ENCODE measurements at places on chromosomes 11 and 22. TPM values are rescaled to one million over a fixed set of nuclear protein-coding genes. Genes with fewer than 3 reads are reported as not detected.

Gene OMP
- not detected for total RNA-seq

Gene FUT4
- total RNA-seq, result 6.4 TPM

Gene ENTHD1
- not detected for total RNA-seq

DNA sequence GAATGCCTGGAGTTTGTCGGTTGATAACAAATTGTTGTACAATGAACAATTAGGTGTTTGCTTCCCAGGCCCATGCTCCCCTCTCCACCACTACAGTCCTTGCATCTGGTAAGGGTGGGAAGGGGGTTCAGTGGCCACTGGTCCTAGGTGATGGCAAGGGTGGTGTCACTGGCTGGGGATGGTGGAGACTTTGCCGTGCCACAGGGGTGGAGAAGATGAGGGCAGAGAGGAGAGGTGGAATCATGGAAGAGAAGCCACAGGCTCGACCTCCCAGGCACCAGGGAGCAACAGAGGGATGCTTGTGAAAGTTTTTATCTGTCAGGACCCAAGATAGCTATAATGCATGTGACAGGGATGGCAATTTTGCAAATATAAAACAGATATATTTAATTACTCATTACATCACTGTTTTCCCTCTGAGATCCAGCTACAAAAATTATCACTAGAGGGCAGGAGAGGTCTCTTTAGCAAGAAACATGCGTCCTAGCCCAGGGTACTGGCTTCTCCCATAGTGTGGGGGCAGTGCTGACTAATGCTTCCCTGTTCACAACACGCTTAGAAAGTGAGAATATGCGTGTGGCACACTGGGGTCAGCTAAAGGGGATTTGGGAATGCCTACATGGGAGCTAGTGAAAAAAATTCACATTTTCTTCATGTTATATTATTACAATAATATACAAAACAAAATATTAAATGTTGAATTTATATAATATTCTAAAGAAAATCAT is 49.0 kb upstream of the AMPD3 start:
- no peak overlapping the region for H3K4me3 ChIP-seq
- H3K27ac ChIP-seq, result no peak overlapping the region
- H3K4me1 ChIP-seq, result peaks cover 3% of the 10 kb centered on the region
- no peaks in the 10 kb centered on the region for H3K36me3 ChIP-seq

DNA sequence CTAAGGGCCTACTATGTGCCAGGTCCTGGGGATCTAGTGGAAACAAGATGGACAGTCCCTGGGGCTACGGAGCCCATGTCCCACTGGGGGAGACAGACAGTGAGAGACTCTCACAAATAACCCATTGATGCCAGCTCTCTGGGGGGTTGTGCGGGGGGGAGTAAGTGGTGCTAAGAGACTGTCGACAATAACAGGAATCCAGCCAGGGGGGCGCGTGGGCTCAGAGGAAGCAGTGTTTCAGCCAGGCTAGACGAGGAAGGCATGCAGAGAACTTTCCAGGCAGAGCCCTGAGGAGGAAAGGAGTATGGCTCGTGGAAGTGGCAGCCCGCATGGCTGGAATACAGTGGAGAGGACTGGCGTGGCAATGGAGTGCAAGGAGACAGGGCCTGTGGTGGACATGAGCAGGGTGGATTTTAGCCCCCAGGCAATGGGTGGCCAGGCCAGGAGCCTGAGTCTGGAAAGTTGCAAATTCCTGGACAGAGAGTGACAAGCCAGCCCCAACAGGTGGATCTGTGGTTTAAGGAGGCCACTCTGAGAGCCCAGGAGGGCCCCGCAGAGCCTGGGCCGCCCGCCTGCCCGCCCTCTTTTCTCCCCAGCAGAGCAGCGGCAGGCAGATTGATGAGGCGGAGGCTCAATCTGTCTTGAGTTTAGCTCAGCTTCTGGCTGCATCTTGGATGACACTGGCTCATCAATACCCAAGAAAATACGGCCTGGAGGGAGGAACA is 40.0 kb upstream of the TCF20 start:
- H3K4me1 ChIP-seq, result peaks cover 21% of the 10 kb centered on the region
- H3K27me3 ChIP-seq, result peaks cover 3% of the 10 kb centered on the region
- H3K27ac ChIP-seq, result no peak overlapping the region
- H3K36me3 ChIP-seq, result no peaks in the 10 kb centered on the region
- no peak overlapping the region for H3K4me3 ChIP-seq

- no peaks in the 10 kb centered on the region for H3K36me3 ChIP-seq
- DNase-seq, result no peak
- H3K4me3 ChIP-seq, result no peak overlapping the region
- H3K27me3 ChIP-seq, result no peaks in the 10 kb centered on the region
- no peaks in the 10 kb centered on the region for H3K4me1 ChIP-seq
These were observed 5.1 kb upstream of the KRTAP5-9 start for GRCh38 chr11:71542879-71543777.

DNA sequence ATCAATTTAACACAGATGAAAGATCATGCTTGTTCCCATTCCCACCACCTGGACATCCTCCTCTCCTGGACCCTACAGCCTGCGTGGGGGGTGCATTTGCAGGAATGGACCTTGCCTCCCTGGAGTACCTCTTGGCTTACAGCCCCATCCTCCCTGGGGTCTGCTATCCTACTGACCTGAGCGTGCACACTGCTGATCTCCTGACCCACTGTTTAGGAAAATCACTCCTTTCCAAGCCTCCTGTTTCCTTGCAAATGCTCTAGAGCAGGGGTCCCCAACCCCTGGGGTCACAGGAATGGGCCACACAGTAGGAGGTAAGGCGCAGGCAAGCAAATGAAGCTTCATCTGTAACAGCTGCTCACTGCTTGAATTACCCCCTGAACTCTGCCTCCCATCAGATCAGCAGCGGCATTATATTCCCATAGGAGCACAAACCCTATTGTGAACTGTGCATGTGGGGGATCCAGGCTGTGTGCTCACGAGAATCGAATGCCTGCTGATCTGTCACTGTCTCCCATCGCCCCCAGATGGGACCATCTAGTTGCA is 88.2 kb upstream of the SEPTIN5 start:
- no peaks in the 10 kb centered on the region for H3K36me3 ChIP-seq
- no peaks in the 10 kb centered on the region for H3K27me3 ChIP-seq
- DNase-seq, result peak; percentile 50
- no peak overlapping the region for H3K27ac ChIP-seq

- H3K36me3 ChIP-seq, result no peaks in the 10 kb centered on the region
- H3K4me1 ChIP-seq, result no peaks in the 10 kb centered on the region
- no peak overlapping the region for H3K27ac ChIP-seq
These were observed 41.2 kb downstream of the HEPHL1 start for GRCh38 chr11:94062360-94062759.

- peaks cover 19% of the 10 kb centered on the region for H3K4me1 ChIP-seq
- H3K4me3 ChIP-seq, result no peak overlapping the region
- no peaks in the 10 kb centered on the region for H3K27me3 ChIP-seq
- peaks cover 6% of the 10 kb centered on the region for H3K36me3 ChIP-seq
These were observed 60.4 kb downstream of the LARGE2 start for GRCh38 chr11:45982656-45983470.

GRCh38 chr22:38214302-38215056 is 12.7 kb downstream of the MAFF start:
- no peaks in the 10 kb centered on the region for H3K36me3 ChIP-seq
- no peaks in the 10 kb centered on the region for H3K27me3 ChIP-seq
- peak; percentile 83 for DNase-seq

GRCh38 chr22:36486619-36487384 is 5.4 kb upstream of the TXN2 start:
- no peak for DNase-seq
- no peak overlapping the region for H3K27ac ChIP-seq
- no peak overlapping the region for H3K4me3 ChIP-seq
- H3K36me3 ChIP-seq, result peaks cover 20% of the 10 kb centered on the region

DNA sequence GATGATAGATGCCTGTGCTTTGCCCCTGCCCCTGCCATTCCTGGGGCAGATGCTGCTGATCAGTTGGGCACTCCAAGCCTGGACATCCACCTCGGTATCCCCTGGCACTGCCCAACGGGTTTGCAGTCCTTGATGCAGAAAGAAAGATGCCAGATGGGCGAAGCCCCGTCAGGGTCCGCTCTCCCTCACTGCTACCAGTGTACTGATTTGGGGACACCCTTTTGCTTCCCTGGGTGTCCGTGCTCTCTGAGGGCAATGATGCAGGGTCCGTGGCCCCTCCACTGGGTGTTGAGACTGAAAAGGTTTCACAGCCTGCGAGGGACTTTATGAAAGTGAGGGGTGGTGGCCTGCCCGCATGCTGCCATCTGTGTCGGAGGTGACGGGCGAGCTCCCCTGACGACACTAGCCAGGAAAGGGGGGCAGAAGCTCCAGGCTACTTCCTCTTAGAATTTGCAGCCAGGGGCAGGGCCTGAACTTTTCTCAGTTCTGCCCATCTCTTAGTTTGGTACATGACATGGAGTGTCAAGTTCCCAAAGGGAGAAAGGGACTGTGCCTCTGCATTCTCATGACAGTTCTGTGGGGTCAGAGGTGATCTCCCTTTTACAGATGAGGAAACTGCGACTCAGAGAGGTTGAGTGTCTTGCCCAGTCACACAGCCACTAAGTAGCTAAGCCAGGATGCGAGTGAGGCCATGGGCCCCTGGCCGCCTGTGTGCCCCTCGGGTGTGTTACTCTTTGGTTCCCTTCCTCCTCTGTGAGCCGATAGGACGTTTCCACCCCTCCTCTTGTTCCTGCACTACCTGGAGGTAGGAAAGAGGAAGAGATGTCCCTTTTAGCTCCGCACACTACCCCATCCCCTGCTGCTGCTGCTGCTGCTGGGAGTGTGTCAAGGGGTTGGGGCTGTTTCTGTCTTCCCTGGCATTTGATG is 96.6 kb downstream of the BCR start:
- no peak for DNase-seq
- H3K4me3 ChIP-seq, result no peak overlapping the region
- no peaks in the 10 kb centered on the region for H3K27me3 ChIP-seq

- H3K36me3 ChIP-seq, result no peaks in the 10 kb centered on the region
- no peaks in the 10 kb centered on the region for H3K27me3 ChIP-seq
- no peak for DNase-seq
- H3K27ac ChIP-seq, result no peak overlapping the region
- H3K4me1 ChIP-seq, result no peaks in the 10 kb centered on the region
These were observed 53.6 kb upstream of the USP47 start for GRCh38 chr11:11788063-11788710.

DNA sequence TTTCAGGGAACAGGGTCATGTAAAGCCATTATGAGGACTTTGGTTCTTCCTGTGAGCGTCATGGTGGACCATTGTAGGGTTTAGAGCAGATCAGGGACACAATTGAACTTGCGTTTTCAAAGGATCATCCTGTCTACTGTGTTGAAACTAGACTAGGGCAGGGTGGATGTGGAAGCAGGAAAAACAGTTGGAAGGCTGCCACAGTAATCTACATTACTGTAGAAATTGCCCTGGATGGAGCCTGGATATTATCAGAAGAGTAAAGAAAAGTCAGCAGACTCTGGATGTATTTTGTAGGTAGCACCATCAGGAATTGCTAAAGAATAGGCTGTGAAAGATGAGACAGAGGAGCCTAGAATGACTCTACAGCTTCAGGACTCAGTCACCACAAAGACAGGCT is 5.4 kb downstream of the POU2AF2 start:
- H3K4me3 ChIP-seq, result no peak overlapping the region
- no peak for DNase-seq
- H3K27me3 ChIP-seq, result no peaks in the 10 kb centered on the region
- no peaks in the 10 kb centered on the region for H3K4me1 ChIP-seq
- H3K36me3 ChIP-seq, result no peaks in the 10 kb centered on the region

DNA sequence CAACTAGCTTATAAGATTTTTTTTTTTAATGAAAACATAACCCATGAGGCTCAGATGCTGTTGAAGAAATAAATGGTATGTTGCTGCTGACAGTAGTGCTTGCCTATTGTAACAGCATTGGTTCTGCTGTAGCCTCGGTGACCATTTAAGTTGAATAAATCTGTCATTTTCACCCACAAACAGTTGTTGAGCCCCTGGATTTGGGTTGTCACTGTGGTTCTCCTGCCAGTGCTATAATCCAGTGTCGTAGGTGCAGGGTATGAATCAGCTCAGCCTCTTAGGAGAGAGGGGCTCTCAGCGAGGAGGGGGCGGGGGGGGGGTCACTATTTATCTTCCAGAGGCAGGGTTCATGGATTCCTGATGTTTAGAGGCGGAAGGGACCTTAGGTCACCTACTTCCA is 49.9 kb upstream of the HORMAD2 start:
- no peaks in the 10 kb centered on the region for H3K4me1 ChIP-seq
- H3K27me3 ChIP-seq, result no peaks in the 10 kb centered on the region
- H3K36me3 ChIP-seq, result peaks cover 10% of the 10 kb centered on the region
- H3K4me3 ChIP-seq, result no peak overlapping the region
- no peak overlapping the region for H3K27ac ChIP-seq

GRCh38 chr11:123145220-123145619 is 49.8 kb downstream of the CLMP start:
- no peaks in the 10 kb centered on the region for H3K36me3 ChIP-seq
- no peak for DNase-seq
- no peaks in the 10 kb centered on the region for H3K4me1 ChIP-seq
- peak overlapping the region; percentile 47 for H3K27ac ChIP-seq
- no peaks in the 10 kb centered on the region for H3K27me3 ChIP-seq
- H3K4me3 ChIP-seq, result no peak overlapping the region

DNA sequence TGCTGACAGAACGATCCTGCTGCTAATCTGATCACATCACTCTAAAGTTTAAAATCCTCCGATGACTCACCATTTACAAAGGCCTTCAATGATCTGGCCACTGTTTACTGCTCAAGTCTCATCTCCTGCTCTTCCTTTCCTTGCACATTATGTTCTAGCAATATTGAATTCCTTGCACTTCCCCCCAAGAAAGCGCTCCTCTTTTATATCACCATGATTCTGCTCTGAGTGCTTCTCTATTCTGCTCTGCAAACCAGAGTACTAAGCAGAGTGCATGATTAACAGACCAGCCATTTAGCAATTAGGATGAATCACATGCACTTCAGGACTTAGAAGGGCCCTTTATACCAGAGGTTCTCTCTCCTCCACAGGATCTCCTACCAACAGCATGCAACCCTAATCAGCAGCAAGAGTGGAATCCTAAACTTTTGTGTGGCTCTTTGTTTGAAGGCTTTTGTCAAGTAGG is 1122.8 kb upstream of the CCDC90B start:
- no peaks in the 10 kb centered on the region for H3K36me3 ChIP-seq
- H3K4me3 ChIP-seq, result no peak overlapping the region
- H3K27ac ChIP-seq, result no peak overlapping the region
- no peaks in the 10 kb centered on the region for H3K27me3 ChIP-seq
- no peaks in the 10 kb centered on the region for H3K4me1 ChIP-seq

GRCh38 chr22:31179345-31179744 is 19.4 kb downstream of the RNF185 start:
- no peak overlapping the region for H3K27ac ChIP-seq
- peaks cover 19% of the 10 kb centered on the region for H3K4me1 ChIP-seq
- H3K4me3 ChIP-seq, result no peak overlapping the region
- no peaks in the 10 kb centered on the region for H3K27me3 ChIP-seq

- H3K27me3 ChIP-seq, result no peaks in the 10 kb centered on the region
- H3K27ac ChIP-seq, result no peak overlapping the region
- no peaks in the 10 kb centered on the region for H3K4me1 ChIP-seq
- H3K4me3 ChIP-seq, result no peak overlapping the region
These were observed 70.5 kb downstream of the PKNOX2 start for GRCh38 chr11:125235071-125235471.

Data from sigmoid colon (tissue), 7 donors.